ENCODE measurements at places on chromosomes 16 and 17.

DNA sequence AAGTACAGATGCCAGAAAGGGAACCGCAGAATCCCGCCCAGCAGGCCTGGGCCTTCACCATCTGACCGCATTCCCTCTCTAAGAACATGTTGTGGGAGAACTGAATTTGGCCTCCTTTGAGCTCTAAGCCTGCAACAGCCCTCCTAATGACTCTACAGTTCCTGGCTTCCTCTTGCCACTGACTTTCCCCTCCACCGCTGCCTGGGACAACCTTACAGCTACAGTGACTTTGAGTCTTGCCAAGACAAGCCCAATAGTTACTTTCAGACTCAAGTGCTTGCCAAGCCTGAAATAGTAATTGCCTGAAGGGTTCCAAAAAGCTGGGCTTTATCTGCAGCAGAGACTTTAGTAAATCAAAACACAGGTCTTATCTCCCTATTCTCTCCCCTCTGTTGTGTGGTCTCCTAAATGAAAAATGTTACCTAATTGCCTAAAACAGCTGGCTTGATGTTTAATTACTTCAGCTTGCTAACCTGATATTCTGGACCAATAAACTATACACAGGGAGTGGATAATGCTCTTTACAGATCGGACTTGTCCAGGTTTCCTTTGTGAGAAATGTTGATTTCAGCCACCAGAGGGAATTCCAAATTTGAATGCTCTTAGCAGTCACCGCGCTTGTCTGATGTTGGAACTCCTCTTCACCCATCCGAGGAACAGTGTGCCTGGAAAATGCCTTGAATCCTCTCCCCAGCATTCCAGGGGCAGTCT is 85.1 kb upstream of the TBX2 start:
- no peak for DNase-seq

DNA sequence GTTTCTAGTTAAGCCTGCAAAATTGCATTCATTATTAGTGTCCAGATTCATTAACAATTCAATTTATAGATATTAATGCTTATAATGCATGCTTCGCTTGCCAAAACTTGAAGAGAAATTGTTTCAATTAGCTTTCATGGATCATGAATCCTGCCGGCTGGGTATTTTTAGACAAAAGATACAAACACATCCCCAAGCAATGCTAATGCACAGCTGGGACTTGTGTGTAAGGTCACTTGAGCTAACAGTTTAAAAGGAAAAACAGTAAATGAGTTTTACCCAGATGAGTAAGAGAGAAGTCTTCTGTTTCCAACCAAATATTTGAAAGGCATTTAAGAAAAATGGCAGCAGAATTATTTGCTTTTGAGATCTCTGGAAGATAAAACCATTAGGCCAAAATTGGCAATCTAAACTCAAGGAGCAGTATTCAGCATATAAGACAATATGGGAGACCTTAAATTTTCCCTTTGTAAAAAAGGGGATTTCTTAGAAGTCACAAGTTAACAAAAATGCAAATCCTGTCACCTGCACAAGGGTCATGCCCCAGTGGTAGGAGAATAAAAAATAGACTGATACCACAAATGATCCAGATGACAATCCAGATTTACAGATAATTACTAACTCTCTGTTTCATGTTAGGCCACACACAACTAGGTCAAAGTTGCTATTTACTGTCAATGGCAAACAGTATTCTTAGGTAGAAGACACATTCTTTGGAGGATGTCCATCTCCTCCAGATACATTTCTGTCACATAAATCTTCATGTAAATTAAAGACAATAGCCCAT is 418.4 kb upstream of the PMFBP1 start:
- DNase-seq: no peak

- DNase-seq: no peak
These were observed 96.5 kb downstream of the ABCC1 start for GRCh38 chr16:16045879-16046278.

DNA sequence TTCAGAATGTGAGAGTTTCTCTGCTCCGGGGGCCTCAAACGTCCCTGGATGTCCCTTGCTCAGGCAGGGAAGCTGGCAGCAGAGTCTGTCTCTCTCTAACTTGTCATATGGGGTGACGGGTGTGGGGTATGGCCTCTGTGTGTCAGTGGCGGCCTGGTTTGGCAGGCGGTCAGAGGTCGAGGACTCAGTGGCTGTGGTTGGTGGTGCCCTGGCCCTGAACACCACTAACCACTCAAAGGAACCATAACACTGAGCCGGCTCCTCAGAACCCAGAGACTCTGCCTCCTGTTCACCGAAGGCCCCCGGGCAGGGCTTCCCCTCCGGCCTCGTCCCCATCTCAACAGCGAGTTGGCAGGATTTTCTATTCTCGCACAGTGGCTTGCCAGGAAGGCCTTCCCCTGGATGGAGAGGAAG is 677 bp downstream of the P2RX1 start:
- no peak for DNase-seq

GRCh38 chr16:67654403-67654911 is 5.6 kb downstream of the ACD start:
- no peak for DNase-seq

DNA sequence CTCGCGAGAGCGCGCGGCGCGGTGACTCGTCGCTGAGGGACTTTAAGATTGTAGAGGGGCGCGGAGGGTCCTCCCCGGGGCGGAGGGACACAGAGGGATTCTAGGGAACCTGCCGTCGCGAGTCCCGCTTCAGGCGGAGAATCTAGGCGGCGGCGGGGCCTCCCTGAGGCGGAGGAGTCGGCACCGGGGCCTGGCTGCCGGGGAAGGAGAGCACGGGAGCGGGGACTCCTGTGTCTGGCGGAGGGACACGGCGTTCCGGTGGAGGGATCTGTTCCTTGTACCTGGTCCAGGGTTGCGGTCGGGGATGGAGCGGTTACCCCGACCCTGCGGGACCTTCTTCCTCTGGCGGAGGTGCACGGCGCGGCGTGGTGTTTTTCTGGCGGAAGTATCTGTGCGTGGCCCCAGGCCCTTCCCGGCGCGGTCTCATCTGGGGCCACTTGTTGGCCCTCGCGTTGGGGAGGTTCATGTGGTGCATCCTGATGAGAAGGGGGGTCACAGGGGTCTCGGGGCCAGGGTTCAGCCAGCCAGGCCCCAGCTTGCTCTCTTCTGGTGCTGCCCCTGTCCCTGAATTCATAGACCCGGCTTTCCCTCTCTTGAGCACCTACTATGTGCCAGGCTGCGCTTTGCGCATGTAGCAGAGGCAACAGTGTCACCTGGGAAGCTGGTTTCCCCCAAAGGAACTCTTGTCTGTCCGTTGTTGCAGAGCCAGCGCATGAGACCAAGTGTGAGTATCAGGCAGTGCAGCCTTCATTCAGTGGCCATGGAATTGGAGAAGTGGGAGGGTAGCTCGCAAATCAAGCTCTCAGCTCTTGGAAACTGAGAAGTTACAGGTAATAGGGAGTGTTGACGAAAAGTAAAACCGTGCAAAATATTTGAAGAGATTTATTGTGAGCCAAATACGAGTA is 563 bp upstream of the ZKSCAN2 start:
- peak; percentile 70 for DNase-seq

DNA sequence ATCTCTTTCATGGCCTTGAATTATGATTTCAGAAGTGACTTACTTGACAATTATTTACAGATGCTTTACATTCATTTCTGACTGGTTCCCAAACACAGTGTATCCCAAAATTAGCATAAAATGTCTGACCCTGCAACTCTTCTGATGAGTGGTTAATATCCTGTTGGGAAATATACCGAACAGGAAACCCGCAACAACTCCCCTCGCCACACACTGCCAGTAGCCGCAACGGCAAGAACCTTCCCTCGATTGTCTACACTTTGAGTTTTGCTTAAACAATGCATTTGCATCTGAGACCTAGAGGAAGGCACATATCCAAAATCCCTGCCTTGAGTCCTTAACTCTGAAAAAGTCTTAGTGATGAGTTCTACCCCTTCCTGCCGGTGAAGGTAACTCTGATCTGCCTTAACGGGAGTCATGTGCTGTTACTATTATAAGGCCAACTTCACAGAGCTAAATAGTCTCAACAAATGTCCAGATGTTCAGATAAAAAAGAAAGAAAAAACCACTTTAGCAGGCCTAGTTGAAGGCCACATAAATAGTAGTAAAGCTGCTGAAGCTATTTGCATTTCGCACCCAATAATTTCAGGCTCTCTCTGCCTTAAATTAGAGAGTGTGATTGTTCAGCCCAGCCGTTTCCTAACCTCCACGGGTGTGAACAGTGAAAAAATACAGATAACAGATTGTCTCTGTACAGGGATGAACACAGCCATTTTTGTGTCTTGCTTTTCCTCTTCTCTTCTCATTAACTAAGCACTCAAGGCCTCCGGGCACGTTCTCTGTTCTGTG is 321.1 kb downstream of the HS3ST3B1 start:
- no peak for DNase-seq

DNA sequence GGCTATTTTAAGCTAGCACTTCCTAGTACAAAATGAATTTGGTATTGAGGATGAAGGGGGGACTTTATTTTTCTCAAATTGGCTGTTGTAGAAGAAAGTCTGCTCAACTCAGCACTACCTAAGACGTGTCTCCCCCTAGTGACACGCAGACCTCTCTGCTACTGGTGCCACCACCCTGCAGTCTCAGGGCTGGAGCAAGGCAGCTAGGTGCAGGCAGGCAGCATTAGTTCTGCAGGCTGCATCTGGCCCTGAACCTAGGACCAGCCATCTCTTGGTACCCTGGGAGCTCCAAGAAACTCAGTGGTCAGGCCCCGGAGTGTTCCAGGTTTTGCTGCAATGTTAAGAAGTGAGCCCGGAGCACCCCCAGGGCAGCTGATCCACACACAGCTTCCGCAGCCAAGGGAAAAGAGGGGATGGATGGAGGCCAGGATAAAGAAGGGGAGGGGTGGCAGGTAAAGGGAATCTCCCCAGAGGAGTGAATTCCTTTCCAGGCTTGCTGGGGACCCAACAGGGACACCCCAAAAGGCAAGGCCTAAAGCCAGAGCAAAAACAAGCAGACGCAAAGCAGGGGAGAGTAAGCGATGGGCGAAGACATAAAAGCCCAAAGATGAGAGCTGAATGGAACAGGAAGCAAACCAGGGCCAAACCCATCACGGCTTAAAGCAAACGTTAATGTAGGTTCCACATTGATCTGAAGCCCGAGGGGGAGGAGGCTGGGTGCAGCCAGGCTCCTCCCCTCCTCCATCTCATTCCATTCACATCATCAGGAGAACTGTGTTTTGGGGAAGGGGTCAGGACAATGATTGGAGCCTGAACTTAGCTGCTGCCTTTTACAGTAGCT is 200.5 kb downstream of the ZFHX3 start:
- no peak for DNase-seq

- DNase-seq: no peak
These were observed 90.9 kb upstream of the CORO6 start for GRCh38 chr17:29713626-29714025.

DNA sequence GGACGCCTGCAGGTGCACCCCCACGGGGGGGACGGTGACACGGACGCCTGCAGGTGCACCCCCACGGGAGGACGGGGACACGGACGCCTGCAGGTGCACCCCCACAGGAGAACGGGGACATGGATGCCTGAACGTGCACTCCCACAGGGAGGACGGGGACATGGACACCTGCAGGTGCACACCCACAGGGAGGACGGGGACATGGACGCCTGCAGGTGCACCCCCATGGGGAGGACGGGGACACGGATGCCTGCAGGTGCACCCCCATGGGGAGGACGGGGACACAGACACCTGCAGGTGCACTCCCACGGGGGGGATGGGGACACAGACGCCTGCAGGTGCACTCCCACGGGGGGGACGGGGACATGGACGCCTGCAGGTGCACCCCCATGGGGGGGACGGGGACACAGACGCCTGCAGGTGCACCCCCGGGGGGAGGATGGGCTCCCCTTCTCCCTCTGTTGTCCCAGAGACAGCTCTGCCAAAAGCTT is 114.5 kb upstream of the METRNL start:
- no peak for DNase-seq

GRCh38 chr16:1327619-1327947 is 5.9 kb upstream of the BAIAP3 start:
- no peak for DNase-seq

DNA sequence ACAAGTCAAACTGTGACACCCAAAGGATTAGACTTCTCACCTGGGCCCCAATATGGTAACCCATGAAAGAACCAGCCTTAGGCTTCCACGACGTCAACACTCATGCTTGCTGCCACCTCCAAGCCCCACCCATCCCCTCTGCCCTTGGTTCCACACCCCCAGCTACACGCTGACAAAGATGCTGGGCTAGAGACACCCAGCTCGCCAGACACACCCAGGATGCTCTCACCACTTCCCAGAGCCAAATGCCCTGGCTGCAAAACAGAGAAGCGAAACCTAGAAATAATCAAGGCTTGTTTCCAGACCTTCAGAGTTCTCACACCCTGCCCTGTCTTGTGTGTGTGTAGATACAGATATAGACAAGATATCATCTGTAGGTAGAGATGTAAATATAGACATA is 26.0 kb upstream of the ADCY9 start:
- no peak for DNase-seq

- no peak for DNase-seq
These were observed 153.9 kb upstream of the TBX2 start for GRCh38 chr17:61245706-61246135.

DNA sequence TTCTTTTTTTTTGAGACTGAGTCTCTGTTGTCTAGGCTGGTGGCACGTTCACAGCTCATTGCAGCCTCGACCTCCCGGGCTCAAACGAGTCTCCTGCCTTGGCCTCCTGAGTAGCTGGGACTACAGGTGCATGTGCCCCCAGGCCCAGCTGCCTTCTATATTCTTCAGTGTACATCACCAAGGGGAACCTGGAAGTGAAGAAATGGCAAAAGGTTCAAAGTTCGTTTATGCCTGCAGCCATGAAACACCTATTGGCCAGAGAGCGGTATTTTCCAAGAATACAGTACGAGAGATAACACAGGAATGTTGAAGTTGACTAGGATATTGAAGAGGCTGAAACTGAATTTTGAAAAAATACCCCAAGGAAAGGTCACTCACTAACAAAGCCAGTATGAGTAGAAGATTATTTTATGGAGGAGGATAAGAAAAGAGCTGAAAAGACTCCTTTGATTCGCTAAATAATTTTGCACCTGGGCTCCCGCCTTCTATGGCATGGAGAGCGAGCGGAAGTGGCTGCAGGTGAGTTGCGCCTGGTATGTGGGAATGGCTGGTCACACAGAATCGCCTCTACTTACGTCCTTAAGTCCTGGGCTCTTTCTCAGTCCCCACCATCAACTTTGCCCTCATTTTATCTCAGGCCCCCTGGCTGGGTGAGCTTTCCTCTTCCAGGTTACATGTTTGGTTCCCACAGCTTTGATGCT is 9.8 kb downstream of the ST6GALNAC1 start:
- DNase-seq: no peak

- DNase-seq: no peak
These were observed 65.9 kb downstream of the TUBD1 start for GRCh38 chr17:59826706-59827453.

DNA sequence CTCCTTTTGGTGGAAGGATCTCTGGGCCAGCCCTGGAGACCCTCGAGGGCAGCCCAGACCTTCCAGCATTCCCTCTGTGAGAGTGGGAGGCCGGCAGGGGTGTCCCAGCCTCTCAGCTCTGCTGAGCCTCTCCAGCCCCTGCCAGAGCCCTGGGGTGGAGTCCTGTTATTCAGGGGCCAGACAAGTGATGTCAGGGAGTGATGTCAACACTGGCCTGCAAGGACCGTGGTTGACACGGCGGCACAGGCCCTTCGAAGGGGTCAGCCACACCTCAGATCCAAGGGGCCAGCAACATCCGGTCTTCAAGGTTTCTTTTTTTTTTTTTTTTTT is 231.2 kb downstream of the KATNIP start:
- no peak for DNase-seq

GRCh38 chr17:73411313-73411747 is 99.5 kb upstream of the CDC42EP4 start:
- no peak for DNase-seq

GRCh38 chr16:85634747-85635544 is 21.8 kb downstream of the GSE1 start:
- DNase-seq: no peak

Data from T-helper 17 cell (primary cell).